Amniotic epithelial cell (primary cell): ENCODE measurements at places on chromosomes 5 and 9.

GRCh38 chr5:81140943-81141342, 92.2 kb upstream of the CKMT2 start:
- DNase-seq: no peak

DNA sequence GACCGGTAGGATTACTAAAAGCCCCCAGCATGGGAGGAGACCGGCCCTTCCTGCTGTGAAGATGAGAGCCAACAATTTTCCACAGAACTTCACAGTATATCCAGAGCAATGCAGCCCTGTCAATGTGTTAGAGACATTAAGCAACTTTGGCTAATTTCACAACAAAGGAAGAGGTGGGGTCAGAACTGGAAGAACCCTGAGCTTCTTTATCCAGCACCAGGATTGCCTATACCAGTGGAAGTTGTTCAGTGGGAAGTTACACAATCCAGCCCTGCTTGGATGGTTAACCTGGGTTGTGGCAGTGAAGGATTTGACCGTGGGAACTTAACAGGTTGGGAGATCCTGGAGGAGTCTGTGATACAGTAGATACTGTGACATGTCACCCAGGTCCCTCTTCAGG, 197.0 kb downstream of the FBN2 start:
- peak; percentile 88 for DNase-seq

DNA sequence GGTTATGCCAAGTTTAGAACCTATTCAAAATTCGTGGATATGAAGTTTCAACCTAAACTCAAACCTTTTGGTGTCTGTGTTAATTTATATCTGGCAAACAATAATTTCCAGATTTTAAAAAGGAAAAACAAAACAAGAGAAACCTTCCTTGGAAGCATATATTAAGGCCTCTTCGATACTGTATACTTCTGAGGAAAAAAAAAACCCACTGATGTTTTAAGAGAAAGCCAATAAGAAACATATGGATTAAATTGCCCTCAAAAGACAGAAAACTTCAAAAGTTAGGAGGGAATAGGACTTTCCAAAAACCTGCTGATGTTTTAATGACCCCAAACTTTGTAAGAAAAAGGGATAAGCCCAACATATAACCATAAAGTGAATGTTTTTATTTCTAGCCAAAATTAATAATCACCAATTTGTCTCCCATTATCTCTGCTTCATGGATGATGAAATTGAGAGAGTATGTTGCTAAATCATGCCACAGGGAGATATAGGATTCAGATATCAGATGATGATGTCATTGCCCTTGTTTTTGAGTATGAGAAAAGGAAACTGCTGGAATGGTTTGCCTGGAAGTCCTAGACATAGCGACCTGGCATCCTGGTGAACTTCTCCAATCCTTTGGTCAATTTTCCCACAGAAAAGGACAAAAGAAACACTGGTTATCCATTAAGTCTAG, 423.9 kb downstream of the DMRT2 start:
- no peak for DNase-seq

DNA sequence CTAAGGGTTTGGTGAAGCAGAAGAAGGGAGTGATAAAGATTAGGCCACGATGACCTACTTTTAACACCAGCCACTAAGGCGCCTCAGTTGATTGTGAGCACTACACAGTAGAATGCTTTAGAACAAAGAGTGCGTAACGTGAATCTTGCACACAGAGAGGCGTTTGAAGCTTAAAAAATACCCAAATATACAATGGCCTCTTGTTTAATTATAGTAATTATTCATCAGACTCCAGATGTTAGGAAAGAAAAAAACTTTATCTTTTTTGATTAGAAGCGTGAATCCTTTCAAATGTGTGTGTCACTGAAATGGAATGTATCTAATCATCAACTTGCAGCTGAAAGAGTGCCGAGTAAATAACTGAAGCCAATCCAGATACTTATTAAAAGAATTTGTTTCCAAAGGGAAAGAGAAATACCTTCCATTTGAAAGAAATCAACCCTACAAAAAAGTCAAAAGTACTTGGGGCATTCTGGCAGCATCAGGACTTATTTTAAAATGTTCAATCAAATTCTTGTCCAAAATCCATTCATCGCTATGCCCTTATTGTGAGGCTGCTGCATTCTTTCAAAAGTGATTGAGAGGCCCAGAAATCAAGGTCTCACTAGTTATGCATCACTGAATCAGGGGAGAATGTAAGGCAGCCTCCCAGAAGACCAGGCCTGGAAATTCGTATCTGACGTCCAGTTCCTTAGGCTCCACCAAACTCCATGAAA, 337.5 kb downstream of the ZNF608 start:
- peak; percentile 56 for DNase-seq

GRCh38 chr5:178487911-178488600, 102.1 kb downstream of the COL23A1 start:
- DNase-seq: no peak

GRCh38 chr5:32814620-32815019, 103.5 kb downstream of the NPR3 start:
- DNase-seq: peak; percentile 23

GRCh38 chr9:96084331-96084734, 208.8 kb downstream of the ERCC6L2 start:
- no peak for DNase-seq

DNA sequence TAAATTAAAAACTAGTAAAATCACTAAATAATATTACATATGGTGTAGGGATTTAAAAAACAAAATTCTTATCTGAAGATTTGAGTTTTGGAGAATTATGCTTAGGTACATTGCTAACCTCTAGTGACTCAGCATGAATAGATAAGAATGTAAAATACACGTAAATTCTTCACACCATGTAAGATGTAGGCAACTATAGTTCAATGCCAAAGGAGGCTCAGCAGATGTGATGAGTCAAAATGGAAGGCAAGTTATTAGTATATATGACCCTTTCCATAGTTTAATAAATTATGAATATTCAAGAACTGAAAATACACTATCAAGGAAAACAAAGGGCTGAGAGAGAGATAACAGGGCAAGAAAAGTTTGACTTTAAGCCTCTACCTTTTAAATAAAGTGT, 79.0 kb downstream of the MRPS30 start:
- no peak for DNase-seq
